ENCODE measurements at places on chromosomes 11 and 22.

- no peak for DNase-seq
These were observed 81.0 kb downstream of the CCDC34 start for GRCh38 chr11:27281740-27282590.

DNA sequence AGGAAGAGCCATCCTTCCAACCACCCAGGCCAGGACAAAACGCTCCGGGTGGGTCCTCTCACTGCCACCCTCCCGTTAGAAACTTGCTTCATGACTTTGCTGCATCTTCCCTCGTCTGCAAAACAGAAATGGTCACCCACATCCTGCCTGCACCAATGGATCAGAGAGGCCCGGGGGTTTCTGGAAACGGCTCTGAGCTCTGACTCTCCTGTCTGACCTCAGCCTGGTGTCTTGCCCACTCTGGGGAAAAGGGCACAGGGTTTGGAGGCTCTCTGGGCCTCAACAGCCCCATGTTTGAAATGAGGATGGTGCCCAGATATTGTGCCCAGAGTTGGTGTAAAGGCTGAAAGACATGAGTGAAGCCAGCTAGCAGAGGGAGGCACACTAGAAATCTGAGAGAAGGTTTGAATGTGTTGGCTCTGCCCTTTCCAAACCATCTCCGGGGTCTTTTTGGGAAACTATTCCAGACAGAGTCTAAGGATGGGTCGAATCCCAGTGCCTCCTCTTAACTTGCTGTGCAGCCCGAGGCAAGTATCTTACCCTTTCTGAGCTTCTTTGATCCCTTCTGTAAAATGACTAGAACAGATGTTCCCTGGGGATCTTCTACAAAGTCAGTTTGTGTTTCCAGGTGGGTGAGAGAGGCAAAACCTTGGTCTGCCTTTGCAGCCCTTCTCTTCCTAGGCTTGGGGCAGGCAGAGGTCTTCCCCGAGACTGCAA is 2.1 kb downstream of the CRYBB3 start:
- no peak for DNase-seq

DNA sequence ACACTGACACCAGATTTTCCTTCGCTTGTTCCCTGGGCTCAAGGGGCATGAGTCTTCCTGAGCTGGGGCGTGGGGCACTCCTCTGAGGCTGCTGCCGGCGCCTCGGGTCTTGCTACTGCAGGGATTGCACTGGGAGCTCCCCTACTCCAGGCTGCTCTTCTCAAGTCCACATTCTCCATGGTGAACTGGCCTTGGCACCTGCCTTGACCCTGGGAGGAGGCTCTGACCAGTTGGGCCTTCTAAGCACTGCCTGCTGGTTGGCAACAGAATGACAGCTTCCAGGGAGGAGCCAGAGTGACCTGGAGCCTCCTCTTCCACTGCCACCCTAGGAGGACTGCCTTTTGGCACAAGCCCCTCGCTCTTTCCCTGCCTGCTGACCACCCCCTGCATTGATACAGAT is 9.5 kb downstream of the FREY1 start:
- no peak for DNase-seq

DNA sequence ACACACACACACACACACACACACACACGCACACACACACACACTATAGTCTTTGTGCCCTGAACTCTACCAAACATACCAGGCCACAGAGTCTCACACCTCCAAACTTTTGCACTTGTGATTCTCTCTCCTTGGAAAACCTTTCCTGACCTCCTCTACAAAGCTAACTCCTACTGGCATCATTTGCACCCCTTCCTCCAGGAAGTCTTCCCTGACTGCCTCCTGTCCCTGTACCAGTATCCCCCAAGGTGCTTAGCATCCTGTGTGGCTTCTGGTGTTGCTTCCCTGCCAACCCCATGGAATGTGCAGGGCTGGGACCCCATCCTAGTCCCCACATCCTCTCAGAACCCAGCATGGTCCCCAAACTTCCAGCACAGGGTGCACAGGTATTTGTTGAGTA is 8.9 kb downstream of the TPST2 start:
- no peak for DNase-seq

- DNase-seq = no peak
These were observed 20.9 kb downstream of the ACAT1 start for GRCh38 chr11:108142304-108142703.

GRCh38 chr11:119421941-119422808 is 797 bp downstream of the THY1 start:
- no peak for DNase-seq

DNA sequence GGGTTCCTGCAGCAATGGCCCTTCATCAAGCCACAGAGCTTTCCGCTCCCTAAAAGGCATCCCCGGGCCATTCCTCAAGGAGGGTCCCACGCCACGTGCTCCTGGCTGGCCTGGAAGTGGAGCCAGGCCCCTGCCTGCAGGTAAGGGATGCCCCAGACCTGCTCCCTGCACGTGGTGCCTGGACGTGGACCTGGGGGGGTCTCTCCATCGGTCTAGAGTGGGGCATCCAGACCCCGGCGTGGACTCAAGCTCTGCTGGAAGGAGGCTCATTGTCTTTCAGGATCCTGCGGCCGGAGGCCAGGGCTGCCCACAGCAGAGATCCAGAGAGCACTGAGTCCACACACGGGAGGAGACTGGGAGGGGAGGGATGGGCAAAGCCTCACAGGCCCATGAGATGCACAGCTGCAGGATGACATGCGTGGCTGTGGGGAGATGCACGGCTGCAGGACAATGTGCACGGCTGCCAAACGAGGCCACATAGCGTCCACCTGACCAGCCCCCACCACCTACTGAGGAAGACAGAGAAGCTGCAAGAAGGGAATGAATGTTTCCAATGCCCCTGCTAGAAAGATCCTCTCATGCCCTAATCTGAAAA is 236.7 kb downstream of the BRD1 start:
- DNase-seq = no peak

DNA sequence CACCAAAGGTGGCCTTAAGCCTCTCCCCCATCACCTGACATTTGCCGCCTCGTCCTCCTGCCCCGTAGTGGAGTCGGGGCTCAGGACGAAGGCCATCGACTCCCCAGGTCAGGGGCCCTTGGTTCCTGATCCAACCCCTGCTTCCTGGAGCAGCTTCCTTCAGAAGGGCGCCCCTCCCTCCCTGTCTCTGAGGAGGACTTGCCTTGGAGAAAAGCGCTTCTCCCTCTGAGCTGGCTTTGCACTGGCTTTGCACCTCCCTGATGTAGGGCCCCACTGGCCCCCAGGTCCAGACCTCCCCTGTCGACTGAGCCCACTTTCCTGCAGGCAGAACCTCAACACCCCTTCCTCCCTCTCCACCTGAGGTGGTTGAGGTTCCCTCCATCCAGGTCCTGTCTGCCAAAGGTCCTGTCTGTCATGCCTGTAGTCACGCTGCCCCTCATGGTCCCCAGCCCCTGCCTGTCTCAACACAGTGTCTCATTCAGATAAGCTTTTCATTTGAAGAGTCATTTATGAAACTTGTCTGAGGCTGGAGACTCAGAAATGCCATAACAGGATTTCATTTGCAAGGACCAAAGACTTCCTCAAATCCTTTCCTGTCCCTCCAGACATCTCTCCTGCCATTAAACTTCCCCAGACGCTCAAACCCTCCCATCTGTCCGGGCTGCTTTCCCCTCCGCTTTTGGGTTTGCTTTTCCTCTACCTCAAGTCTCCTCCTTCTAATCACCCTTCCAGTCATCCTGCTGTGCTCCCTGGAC is 78.4 kb downstream of the MYO7A start:
- DNase-seq = no peak

DNA sequence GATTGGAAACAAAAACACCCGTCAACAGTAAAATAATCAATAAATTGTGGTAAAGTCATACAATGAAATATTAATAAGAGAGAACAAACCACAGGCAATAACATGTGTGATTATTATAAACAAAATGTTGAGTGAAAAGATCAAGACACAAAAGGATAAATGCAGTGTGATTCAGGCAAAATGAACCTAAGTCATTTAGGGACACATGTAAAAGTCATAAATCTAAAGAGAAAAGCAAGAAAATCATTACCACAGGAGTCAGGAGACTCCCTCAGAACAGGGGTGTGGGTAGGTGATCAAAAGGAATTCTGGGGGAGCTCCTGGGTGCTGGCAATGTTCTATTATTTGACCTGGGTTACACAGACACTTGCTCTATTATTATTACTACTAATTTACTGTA is 47.9 kb upstream of the PPP2R1B start:
- no peak for DNase-seq

DNA sequence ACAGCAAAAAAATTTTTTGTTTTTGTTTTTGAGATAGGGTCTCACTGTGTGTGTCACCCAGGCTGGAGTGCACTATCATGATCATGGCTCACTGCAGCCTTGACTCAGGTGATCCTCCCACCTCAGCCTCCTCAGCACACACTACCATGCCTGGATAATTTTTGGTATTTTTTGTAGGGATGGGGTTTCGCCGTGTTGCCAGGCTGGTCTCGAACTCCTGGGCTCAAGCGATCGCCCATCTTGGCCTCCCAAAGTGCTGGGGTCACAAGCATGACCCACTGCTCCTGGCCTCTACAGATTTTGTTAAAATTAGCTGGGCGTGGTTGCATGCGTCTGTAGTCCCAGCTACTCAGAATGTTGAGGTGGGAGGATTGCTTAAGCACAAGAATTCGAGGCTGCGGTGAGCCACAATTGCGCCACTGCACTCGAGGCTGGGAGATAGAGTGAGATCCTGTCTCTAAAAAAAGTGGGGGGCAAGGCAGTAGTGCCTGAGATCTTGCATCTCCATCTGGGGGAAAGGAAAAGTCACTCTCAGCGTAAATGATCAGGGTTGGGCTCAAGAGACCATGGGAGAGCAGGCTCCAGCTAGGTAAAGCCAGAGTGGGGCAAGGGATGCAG is 10.6 kb upstream of the DGKZ start:
- no peak for DNase-seq

GRCh38 chr11:115300660-115301428 is 203.4 kb downstream of the CADM1 start:
- DNase-seq = no peak
